Glomerular endothelial cell (primary cell): ENCODE measurements at places on chromosomes 16 and 17. TPM values are rescaled to one million over a fixed set of nuclear protein-coding genes. Genes with fewer than 3 reads are reported as not detected.

The KRTAP9-1 gene
- total RNA-seq = not detected in 2 replicates

The SLC5A11 gene
- 0.29 TPM in 1 of 2 replicates, not detected in the other for total RNA-seq

The ALOX15B gene
- total RNA-seq = not detected in 2 replicates

The TMEM235 gene
- not detected in 2 replicates for total RNA-seq

The DCAKD gene
- total RNA-seq = 35.2 and 37.2 TPM in 2 replicates

The P2RX1 gene
- total RNA-seq = not detected in 2 replicates

The NEURL4 gene
- total RNA-seq = 15.5 and 16.4 TPM in 2 replicates

The RTN4RL1 gene
- total RNA-seq = not detected in 2 replicates

The OR3A2 gene
- total RNA-seq = not detected in 2 replicates

The TSPOAP1 gene
- total RNA-seq = 0.05 and 0.06 TPM in 2 replicates

The CCL4 gene
- not detected in 2 replicates for total RNA-seq

The VPS35 gene
- total RNA-seq = 62.1 and 71.4 TPM in 2 replicates

The PTX4 gene
- 0.18 TPM in 1 of 2 replicates, not detected in the other for total RNA-seq

The CDH3 gene
- 0.53 and 8.6 TPM in 2 replicates for total RNA-seq

The PYDC1 gene
- total RNA-seq = not detected in 2 replicates

The BAIAP3 gene
- 1.1 TPM in 2 replicates for total RNA-seq

The ECI1 gene
- 37.2 and 37.6 TPM in 2 replicates for total RNA-seq

The KRTAP2-4 gene
- not detected in 2 replicates for total RNA-seq
